Vagina (tissue), 2 donors: ENCODE measurements at places on chromosomes 7 and 10. TPM values are rescaled to one million over a fixed set of nuclear protein-coding genes. Genes with fewer than 3 reads are reported as not detected.
A peak's percentile ranks its signal among the peaks of the same experiment; 100 is the strongest.

GRCh38 chr7:86863452-86863851 is 196.0 kb downstream of the ELAPOR2 start:
- H3K4me1 ChIP-seq: no peaks in the 10 kb centered on the region
- H3K27ac ChIP-seq: no peak overlapping the region

- no peak overlapping the region for H3K4me3 ChIP-seq
- no peaks in the 10 kb centered on the region for H3K4me1 ChIP-seq
- H3K27ac ChIP-seq: no peak overlapping the region
- H3K36me3 ChIP-seq: no peaks in the 10 kb centered on the region
- H3K27me3 ChIP-seq: no peaks in the 10 kb centered on the region
- DNase-seq: no peak
These were observed 74.3 kb upstream of the RET start for GRCh38 chr10:43002596-43002995.

GRCh38 chr7:130996833-130997231 is 262.8 kb upstream of the KLF14 start:
- peaks cover 94% of the 10 kb centered on the region for H3K4me1 ChIP-seq
- no peaks in the 10 kb centered on the region for H3K27me3 ChIP-seq
- peak overlapping the region; percentile 78 for H3K27ac ChIP-seq
- no peaks in the 10 kb centered on the region for H3K36me3 ChIP-seq
- peak; percentile 86 for DNase-seq

- H3K27ac ChIP-seq: peak overlapping the region; percentile 89
- no peaks in the 10 kb centered on the region for H3K27me3 ChIP-seq
- no peak for DNase-seq
These were observed 718 bp upstream of the UMAD1 start for GRCh38 chr7:7639847-7640220.

- H3K27ac ChIP-seq: peak overlapping the region; percentile 97
- no peak for DNase-seq
- no peaks in the 10 kb centered on the region for H3K27me3 ChIP-seq
- no peaks in the 10 kb centered on the region for H3K36me3 ChIP-seq
- peaks cover 92% of the 10 kb centered on the region for H3K4me1 ChIP-seq
- H3K4me3 ChIP-seq: no peak overlapping the region
These were observed 25.5 kb downstream of the GTF2IRD1 start for GRCh38 chr7:74479066-74479781.

- no peaks in the 10 kb centered on the region for H3K4me1 ChIP-seq
- peak overlapping the region; percentile 28 for H3K27ac ChIP-seq
- no peaks in the 10 kb centered on the region for H3K27me3 ChIP-seq
- H3K36me3 ChIP-seq: no peaks in the 10 kb centered on the region
- no peak for DNase-seq
These were observed 183.4 kb downstream of the MACC1 start for GRCh38 chr7:20033621-20034400.

- H3K27me3 ChIP-seq: no peaks in the 10 kb centered on the region
- H3K4me3 ChIP-seq: no peak overlapping the region
- DNase-seq: no peak
- H3K36me3 ChIP-seq: no peaks in the 10 kb centered on the region
- peaks cover 27% of the 10 kb centered on the region for H3K4me1 ChIP-seq
These were observed 63.6 kb downstream of the TES start for GRCh38 chr7:116273918-116274301.

- no peaks in the 10 kb centered on the region for H3K36me3 ChIP-seq
- no peak overlapping the region for H3K4me3 ChIP-seq
- H3K4me1 ChIP-seq: no peaks in the 10 kb centered on the region
- no peak overlapping the region for H3K27ac ChIP-seq
- DNase-seq: no peak
These were observed 25.7 kb downstream of the MACROH2A2 start for GRCh38 chr10:70078329-70078728.

- peaks cover 34% of the 10 kb centered on the region for H3K4me1 ChIP-seq
- no peaks in the 10 kb centered on the region for H3K36me3 ChIP-seq
- H3K27ac ChIP-seq: no peak overlapping the region
- DNase-seq: no peak
These were observed 1.1 kb downstream of the SSBP1 start for GRCh38 chr7:141739250-141739649.

DNA sequence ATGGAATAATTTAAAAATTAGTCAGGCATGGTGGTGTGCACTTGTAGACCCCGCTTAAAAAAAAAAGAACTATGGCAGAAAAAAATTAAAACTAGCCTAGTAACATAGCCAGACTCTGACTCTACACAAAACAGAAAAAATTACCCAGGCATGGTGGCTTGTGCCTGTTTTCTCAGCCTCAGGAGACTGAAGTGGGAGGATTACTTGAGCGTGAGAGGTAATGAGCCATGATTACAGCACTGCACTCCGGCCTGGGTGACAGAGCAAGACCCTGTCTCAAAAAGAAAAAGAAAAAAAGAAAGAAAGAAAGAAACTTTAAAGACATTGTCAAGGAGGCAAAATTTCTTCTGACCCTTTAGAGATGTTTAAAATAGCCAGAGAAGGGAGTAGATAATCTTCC is 109.0 kb upstream of the TMEM106B start:
- no peaks in the 10 kb centered on the region for H3K36me3 ChIP-seq
- H3K27me3 ChIP-seq: no peaks in the 10 kb centered on the region
- DNase-seq: no peak
- H3K4me3 ChIP-seq: no peak overlapping the region
- peaks cover 3% of the 10 kb centered on the region for H3K4me1 ChIP-seq

DNA sequence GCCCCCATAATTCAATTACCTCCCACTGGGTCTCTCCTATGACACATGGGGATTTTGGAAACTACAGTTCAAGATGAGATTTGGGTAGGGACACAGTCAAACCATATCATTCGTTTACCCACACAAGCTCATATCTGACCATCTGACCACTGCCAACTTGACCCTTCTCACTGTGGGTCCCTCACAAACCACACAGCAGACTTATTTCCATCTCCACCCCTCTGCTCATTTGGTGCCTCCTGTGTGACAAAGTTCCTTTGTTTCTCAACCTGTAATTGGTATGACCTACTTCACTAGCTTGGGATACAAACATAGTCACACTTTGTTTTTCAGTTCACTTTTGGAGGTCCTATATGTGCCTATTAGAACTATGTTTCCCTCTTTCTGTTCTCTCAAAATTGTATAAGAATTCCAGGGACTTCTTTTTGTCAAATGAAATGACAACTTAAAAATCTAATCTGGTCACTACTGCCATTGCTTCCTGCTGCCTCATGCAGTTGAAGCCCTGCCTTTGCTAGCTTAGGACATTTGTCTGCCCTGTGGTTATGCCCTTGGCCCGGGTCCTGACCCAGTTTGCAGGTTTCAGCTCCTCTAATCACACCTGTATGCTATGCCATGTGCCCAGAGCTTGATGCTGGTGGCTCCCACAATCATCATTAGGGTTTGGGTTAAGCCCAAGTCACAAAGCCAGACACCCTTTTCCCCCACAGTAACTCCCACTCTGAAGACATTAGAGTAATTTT is 69.9 kb downstream of the PPP1R3C start:
- H3K27me3 ChIP-seq: no peaks in the 10 kb centered on the region
- peaks cover 5% of the 10 kb centered on the region for H3K4me1 ChIP-seq
- no peaks in the 10 kb centered on the region for H3K36me3 ChIP-seq
- no peak overlapping the region for H3K4me3 ChIP-seq
- DNase-seq: no peak

- H3K27me3 ChIP-seq: no peaks in the 10 kb centered on the region
- no peak overlapping the region for H3K27ac ChIP-seq
- H3K36me3 ChIP-seq: no peaks in the 10 kb centered on the region
- DNase-seq: no peak
- H3K4me3 ChIP-seq: peak overlapping the region; percentile 8
- no peaks in the 10 kb centered on the region for H3K4me1 ChIP-seq
These were observed 205.0 kb downstream of the SORCS1 start for GRCh38 chr10:106959521-106959920.

DNA sequence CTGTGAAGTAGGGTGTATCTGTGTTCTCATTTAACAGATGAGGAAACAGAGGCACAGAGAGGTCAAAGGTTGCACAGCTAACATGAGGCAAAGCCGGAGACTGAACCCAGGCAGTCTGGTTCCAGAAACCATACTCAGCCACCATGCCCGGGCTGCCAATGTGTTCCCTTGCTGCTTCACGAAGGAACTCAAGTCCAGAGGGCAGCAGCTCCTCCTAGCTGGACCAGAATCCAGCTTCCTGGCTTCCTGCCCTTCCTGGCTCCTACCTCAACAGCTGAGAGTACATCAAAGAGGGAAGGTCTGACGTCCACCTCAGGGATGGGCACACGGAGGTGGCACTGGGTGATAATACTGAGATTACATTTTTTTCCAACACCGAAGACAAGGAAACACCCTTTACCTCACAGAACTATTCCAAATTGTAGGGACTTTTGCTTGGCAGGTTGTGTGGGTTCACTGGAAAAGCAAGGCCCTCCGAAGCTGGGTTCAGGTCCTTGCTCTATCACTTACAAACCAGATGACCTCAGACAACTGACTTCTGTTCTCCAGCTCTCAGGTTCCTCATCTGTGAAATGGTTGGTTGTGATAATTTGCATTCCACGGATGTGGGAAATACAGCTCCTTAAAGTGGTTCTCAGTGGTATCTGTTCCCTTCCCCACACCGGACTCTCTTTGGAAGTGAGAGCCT is 154.1 kb upstream of the ZMIZ1 start:
- DNase-seq: no peak
- no peaks in the 10 kb centered on the region for H3K36me3 ChIP-seq
- H3K4me3 ChIP-seq: no peak overlapping the region
- H3K27me3 ChIP-seq: no peaks in the 10 kb centered on the region

DNA sequence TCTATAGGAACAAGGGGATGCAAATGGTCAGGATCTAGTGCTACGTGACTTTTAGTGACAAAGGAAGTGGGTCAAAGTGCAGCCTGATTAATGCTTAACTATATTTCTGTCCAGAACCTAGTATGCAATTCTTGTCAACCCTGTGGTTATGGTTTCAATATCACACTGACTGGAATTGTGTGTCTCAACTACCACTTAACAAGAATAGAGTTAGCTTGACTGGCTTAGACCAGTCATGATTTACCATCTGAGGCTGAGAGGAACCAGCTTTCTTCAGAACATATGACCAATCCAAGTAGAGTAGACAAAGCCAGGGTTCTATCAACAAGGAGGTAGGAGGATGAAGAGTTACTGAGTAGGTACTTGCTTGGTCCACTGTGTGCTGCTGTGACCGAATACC is 54.4 kb downstream of the MYPN start:
- H3K27me3 ChIP-seq: no peaks in the 10 kb centered on the region
- DNase-seq: no peak
- H3K27ac ChIP-seq: no peak overlapping the region
- H3K4me1 ChIP-seq: no peaks in the 10 kb centered on the region
- H3K4me3 ChIP-seq: no peak overlapping the region

DNA sequence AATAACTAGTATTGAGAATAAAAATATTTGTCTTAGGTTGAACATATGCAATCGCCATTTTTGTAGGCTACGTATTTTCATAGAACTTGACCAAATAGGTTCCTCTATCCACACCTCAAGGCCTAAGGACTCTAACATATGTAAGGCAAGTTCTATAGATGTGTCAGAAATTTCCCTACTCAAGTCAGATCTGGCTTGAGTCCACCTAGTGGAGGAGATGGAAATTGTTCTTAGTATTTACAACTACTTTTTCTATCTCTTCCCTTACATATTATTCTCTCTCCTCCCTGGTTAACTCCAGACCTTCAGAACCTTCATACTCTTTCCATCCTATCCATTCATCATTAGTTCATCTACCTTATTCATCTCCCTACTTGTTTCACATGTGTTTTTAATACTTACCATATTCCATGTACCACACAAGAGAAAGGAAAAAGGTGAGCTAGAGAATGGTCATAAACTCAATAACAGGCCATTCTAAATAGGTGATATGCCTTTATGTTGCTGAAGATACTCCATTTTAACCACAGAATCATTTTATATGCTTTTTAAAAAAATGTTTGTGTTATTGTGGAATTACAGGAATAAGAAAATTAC is 174.5 kb upstream of the HDAC9 start:
- H3K27me3 ChIP-seq: no peaks in the 10 kb centered on the region
- peak overlapping the region; percentile 22 for H3K27ac ChIP-seq
- DNase-seq: no peak
- no peaks in the 10 kb centered on the region for H3K36me3 ChIP-seq

DNA sequence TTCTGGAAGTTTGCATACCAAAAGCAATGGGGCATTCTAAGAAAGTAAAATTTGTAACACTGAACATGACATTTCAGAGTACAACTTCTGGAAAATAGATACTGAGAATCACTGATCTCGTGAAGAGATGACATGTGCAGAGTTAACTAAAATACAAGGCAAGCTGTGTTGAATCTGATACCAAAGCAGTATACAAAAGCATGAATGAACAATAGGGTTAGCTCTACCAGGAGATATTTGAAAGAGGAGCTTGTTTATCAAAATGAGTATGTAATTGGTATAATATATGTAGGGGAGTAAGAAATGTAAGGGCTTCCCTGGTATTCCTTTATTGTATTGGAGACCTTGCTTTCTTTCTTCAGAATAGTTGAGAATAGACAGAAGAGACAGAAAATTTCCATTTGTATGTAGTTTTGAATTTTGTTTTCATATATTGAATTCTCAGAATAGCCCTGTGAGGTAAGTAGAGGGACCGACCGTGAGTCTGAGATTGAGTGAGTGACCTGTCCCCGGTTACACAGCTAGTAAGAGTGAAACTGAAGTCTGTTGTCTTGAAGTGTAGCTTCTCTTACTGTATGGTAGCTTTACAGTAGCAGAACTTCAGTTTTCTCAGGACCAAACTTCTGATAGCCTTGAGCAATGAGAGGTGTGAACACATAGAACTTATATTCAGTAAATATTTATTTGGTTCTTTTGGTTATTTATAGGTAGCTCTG is 5.0 kb downstream of the HBP1 start:
- H3K36me3 ChIP-seq: no peaks in the 10 kb centered on the region
- no peak for DNase-seq
- peaks cover 78% of the 10 kb centered on the region for H3K4me1 ChIP-seq

GRCh38 chr7:103075337-103075918 is 488 bp downstream of the ARMC10 start:
- peak overlapping the region; percentile 93 for H3K4me3 ChIP-seq
- no peaks in the 10 kb centered on the region for H3K36me3 ChIP-seq
- peaks cover 29% of the 10 kb centered on the region for H3K4me1 ChIP-seq
- DNase-seq: peak; percentile 87
- H3K27ac ChIP-seq: peak overlapping the region; percentile 81

The PAXIP1 gene
- total RNA-seq: 16.7 TPM

The SHTN1 gene
- 7.4 TPM for total RNA-seq

The CALHM3 gene
- total RNA-seq: not detected

The PNLIP gene
- not detected for total RNA-seq

The HOXA9 gene
- 13.0 TPM for total RNA-seq

The ACSL5 gene
- 8.3 TPM for total RNA-seq

The LUC7L2 gene
- total RNA-seq: 51.8 TPM
